Stimulated activated naive CD4-positive, alpha-beta T cell treated with Interleukin-2 at 50 U/mL for 16 hours (primary cell): ENCODE measurements at places on chromosomes 4 and X.

- no peak for DNase-seq
Observed at GRCh38 chrX:104488811-104489210, 77.2 kb upstream of the IL1RAPL2 start.

- DNase-seq = peak; percentile 3
Observed at GRCh38 chr4:118351851-118352827, 664 bp downstream of the PRSS12 start.

- no peak for DNase-seq
Observed at GRCh38 chrX:23035493-23035892, 35.7 kb downstream of the DDX53 start.

DNA sequence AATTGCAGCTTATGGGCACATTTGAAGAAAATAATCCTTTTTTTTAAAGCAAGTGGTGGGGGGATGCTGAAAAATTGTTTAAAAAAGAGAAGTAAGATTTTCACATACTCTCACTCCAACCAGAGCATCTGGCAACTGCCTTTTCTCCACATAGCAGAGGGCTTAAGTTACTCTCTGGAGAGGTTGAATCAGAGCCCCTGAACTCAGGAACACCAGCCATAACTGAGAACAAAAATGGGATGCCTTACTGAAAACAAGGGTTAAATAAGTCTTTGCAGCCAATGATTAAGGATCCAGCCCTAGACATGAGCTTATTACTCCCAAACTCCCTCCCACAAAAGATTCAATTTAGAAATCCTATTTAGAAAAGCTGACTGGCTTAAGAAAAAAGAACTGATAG lies 27.5 kb downstream of the CASK start:
- DNase-seq = no peak
